ENCODE measurements at places on chromosomes 6 and 20.

- DNase-seq = no peak
Observed at GRCh38 chr6:33430991-33431879, 11.4 kb downstream of the SYNGAP1 start.

- DNase-seq = no peak
Observed at GRCh38 chr6:136087986-136088385, 162.1 kb downstream of the MTFR2 start.

DNA sequence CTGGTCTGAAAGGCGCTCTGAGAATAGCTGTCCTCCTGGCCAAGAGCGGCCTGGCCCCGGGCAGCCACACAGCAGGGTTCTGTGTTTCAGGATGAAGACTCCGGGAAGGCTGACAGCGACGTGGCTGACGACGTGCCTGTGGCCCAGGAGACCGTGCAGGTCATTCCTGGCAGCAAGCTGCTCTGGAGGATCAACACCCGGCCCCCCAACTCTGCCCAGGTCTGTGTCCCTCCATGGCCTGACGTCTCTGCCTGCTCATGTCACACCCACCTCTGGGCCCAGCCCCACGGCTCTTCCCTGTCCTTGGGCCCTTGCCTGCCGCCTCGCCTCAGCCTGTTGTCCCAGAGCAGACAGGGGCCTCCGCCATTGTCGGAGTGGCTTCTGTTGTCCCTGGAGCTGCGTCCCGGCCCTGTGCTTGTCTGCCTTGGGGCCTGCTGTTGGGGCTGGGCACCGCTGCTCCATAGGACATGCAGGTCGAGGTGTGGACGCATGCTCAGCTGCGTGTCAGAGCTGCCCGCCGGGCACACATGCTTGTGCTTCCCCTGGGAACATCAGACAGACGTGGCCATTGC is 16.2 kb upstream of the ADRM1 start:
- DNase-seq = no peak

GRCh38 chr6:52368002-52368401 is 6.1 kb downstream of the PAQR8 start:
- no peak for DNase-seq

- DNase-seq = no peak
Observed at GRCh38 chr6:111888928-111889695, 15.9 kb upstream of the FYN start.

DNA sequence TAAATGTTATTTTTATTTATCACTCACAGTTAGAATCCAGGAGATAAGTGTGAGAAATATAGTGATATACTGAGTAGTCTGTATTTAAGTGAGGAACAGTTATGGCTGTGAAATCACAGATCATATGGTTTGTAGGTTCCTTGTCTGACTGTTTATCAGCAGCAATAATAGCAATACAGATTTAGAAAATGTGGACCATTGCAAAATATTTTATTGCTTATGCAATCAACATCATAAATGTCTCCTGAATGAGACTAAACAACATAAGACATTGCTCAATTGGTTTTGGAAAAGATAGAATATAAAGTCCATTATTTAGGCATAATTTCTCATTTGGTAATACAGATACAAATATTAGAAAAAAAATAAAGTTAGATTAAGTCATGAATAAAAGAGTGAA is 43.7 kb downstream of the CCDC170 start:
- DNase-seq = no peak

Data from NCI-H1048 (cell line).